CD8-positive, alpha-beta T cell (primary cell): ENCODE measurements at places on chromosomes 12 and 14.

GRCh38 chr14:64465831-64466554, 694 bp downstream of the AKAP5 start:
- DNase-seq, result no peak

DNA sequence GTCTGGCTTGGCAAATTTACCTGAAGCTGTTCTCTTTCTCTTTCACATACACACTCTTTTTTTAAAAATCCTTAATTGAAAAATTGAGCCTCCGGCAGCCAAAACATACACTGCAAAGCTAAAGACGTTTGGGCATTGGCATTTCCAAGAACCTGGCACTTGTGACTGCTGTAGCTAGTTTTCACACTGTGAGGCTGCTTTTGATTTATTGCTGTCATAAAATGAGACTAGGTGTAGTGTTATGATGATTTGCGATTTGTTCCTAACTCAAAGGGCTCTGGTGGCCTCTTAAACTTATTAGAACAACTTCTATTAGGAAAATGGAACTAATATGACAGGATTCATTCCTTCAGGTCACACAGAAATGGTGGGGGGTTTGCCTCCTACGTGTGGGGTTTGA, 377.1 kb upstream of the FAR2 start:
- DNase-seq, result no peak

GRCh38 chr14:64213086-64213485, 81.1 kb downstream of the ESR2 start:
- no peak for DNase-seq

DNA sequence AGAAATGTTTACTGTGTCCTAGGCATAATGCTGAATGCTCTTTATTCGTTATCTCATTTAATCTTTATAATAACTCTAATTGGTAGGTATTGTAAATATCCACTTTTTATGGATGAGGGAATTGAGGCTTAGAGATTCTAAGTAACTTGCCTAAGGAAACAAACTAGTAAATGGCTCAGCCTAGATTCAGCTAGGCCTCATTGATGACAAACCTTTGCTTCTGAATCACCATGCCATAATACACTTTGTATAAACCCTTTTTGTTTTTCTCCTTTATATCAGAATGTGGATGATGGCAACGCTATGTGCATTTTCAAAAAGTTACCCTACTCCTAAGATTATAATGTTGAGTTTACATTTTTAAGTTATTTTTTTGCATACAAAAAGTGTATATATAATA, 34.0 kb downstream of the MNAT1 start:
- no peak for DNase-seq

DNA sequence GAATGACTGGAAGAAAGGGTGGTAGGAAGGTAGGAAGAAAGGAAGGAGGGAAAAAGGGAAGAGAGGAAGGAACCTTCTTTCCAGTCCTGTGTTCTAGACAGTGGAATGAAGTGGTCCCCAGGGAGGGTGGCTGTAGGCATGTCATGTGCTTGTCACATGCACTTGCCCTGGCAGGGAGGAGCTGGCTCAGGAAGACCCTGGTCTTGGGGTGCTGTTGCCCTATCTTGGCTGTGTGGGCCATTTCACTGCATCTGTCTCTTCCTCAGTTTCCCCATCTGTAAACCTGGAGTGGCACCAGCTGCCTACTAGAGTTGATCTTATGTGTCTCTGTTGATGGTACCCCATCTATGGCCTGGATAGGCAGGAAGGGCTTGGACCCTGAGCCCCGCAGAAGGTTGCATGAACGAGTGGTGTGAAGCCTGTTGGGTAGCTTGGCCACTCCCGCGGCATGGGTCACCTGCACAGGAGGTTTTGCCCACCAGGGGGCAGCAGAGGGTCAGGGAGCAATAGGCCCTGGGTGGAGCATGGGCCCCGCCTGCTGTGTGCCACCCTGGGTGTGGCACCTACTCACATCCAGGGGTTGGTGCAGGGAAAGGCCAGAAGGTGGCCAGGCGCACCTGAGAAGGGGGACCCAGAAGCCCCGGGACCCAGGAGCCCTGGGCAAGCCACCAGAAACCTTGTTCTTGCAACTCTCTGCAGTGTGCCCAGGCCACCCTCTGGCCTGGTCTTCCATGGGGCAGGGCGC, 25.1 kb downstream of the MEG3 start:
- DNase-seq, result peak; percentile 89

DNA sequence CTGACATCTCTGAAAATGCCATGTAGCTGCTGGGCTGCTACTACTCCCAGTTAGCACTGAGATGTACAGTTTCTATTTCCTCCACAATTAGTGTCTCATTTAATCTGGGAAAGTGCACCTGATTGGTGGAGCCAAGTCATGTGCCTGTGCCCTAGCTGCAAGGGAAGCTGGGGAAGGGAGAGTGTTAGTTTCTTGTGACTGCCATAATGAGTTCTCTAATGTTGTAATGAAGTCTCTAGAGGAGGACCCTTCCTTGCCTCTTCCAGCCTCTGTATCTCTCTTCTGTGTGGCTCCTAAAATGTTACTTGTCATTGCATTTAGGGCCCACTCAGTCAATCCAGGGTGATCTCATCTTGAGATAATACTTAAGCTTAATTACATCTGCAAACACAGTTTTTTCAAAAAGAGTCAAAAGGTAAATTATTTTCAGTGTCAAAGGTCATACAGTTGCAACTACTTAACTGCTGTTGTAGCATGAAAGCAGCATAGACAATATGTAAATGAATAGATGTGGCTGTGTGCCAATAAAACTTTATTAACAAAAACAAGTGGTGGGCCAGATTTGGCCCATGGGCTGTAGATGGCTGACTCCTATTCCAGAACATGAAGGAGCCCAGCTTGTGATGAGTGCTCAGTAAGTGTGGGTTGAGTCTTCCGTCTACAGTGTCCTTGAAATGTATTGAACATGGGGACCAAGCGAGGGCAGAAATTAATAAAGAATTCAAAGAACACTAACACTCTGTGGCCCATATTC, 137.2 kb upstream of the MAP1LC3B2 start:
- no peak for DNase-seq

GRCh38 chr14:91140672-91141071, 26.8 kb downstream of the DGLUCY start:
- DNase-seq, result no peak

DNA sequence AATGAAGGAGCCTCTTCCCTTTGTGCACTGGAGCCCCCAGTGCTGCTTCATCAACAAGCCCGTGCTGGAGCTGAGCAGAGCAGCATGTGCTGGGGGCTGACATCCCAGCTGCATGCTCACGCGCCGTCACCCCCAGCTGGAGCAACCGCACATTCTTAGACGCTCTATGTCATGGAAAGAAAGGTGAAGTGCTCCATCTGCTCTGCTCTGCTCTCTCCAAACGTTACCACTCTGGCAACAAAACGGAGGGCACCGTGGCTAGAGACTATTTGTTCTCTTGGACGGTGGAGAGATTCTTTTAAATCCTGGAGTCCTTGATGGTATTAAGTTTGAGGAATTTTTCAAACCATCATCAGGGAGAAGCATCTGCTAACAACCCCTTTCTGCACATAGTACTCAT, 208.4 kb downstream of the C12orf75 start:
- DNase-seq, result no peak

GRCh38 chr14:100297320-100298300, 8.6 kb downstream of the SLC25A29 start:
- DNase-seq, result no peak

GRCh38 chr12:98699586-98699985, 54.5 kb downstream of the APAF1 start:
- no peak for DNase-seq

- DNase-seq, result no peak
Observed at GRCh38 chr14:61992139-61992538, 229.9 kb downstream of the SNAPC1 start.

- no peak for DNase-seq
Observed at GRCh38 chr14:91568626-91569025, 58.5 kb upstream of the PPP4R3A start.

DNA sequence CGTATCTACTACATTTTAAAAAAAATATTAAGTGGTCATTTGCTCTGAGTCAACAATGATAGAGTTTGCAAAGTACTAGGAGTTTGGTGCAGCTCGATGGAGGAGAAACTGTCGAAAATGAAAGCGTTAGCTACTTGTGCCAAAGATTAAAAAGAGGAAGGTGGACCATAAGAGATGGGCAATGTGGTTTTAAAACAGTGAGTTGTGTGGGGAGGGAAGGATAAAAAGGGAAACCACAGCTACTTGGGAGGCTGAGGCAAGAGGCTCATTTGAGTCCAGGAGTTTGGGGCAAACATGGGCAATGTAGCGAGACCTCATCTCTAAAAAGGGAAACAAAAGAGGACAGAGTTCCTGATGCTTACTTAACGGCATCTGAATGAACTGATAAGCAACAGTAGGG, 18.2 kb upstream of the STRAP start:
- DNase-seq, result no peak

- no peak for DNase-seq
Observed at GRCh38 chr12:118830296-118830695, 151.0 kb upstream of the SRRM4 start.

- no peak for DNase-seq
Observed at GRCh38 chr14:85824526-85824925, 294.6 kb downstream of the FLRT2 start.

DNA sequence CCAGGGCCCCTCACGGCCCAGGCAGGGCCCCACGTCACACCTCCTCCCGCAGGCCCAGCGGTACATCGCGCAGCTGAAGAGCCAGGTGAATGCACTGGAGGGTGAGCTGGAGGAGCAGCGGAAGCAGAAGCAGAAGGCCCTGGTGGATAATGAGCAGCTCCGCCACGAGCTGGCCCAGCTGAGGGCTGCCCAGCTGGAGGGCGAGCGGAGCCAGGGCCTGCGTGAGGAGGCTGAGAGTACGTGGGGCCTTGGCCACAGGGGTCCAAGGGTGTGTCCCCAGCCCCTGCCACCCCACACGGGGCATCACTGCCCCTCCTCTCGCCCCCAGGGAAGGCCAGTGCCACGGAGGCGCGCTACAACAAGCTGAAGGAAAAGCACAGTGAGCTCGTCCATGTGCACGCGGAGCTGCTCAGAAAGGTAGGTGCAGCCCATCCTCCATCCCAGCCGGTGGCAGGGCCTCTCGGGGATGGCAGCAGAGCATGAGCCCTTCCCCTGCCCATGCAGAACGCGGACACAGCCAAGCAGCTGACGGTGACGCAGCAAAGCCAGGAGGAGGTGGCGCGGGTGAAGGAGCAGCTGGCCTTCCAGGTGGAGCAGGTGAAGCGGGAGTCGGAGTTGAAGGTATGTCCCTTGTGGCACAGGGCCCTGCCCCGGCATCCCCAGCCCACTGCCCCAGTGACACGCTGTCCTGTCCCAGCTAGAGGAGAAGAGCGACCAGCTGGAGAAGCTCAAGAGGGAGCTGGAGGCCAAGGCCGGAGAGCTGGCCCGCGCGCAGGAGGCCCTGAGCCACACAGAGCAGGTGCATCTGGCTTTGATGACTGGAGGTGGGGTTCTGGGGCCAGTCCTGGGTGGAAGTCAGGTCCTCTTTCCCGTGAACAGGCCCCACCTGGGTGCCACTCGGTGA, 20.9 kb downstream of the HIP1R start:
- no peak for DNase-seq

DNA sequence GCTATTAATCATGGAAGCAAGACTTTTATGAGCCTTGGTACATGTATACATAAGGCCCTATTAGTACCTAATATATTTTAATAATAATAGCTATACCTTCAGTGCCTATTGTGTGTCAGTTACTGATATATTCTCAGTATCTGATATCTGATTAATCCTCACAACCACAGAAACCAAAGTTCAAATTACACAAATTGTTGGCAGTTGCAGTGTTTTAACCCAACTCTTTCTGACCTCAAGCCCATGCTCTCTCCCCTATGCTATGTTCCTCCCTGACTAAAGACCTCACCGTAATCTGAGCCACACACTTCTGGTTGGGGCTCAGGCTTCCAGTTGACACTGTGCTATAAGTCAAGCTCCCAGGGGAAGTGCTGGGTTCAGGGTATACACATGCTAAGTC, 214.4 kb downstream of the SPTSSA start:
- DNase-seq, result no peak

DNA sequence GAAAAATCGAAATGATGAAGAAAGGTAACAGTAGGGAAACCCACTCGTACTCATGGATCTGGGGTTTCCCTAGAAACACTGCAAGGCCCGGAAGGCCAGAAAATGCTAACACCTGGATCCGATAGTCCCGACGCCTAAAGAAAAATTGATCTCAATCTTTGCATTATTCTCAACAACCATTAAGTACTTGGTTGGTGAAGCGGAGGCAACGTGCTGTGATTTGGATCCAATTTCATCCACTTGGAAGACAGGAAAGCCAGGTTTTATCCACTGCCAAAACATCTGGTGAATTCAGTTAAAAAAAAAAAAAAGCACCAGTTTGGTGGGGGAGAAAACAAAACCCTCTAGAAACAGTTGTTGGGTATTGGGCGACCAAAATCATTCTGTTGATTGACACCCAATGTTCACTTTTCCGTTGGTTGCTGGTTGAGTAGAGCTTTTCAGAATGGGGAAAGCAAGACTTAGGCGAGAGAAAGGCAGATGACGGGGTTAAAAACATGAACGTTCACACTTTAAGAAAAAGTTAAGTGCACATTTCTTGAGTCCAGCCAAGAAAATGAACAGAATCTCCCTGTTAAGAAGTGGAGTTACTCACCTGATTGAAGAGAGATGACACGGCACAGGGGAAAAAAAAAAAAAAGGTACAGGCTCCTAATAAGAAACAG, 41.9 kb upstream of the MED13L start:
- no peak for DNase-seq

DNA sequence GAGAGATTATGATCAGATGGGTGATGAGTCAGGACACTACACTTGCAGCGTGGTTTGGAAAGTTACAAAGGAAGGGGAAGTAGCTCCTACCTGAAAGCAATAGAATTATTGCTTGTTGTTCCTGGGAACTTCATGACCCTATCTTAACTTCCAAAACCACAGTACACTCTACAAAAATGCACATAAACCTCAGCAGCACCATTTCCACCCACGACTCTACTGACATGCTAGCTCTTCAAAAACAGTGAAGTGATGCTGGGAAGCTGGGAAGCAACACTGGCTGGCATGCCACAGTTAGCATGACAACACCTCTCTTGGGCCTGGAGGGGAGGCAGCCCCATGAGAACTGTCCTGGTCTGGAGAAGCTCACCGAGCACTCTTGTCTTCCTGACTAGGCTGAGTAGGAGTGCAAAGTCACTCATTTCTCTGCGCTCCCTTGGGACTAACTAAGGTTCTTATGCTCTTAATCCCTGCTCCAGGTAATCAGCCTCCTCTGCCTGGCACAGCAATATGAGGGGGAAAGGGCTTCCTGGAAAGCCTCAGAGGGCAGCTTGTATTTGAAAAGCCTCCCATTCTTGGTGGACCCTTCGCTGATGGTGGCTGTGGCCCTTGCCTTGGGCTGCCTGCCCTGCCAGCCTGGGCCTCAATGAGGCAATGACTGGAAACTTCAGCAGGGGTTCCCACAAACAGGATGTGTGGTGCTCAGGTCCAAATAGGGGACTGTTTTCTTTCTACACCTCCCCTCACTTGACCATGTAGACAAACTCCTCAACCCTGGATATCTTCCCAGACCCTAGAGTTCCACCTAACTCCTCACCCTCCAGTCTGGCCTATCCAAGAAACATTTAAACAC, 1.2 kb downstream of the KRT3 start:
- no peak for DNase-seq
